ENCODE measurements at places on chromosomes 12 and 14.
A peak's percentile ranks its signal among the peaks of the same experiment; 100 is the strongest.

DNA sequence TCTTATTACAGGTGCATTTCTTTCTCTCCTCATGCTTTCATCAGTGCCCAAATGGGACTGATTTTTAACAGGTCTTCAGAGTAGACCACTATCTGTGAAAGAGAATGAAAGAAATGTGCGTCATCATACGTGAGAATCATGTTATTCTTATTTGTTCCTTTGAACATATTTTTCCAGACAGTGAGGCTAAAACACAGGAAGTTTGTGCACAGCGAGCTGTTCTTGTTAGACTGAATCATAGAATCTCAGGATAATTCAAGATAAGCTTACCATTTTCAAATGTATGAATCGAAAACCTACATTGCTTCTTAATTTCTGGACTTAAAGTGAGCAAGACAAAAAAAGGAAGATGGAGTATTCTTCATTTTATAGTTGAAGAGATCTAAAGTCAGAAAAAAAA is 383.1 kb downstream of the EGLN3 start:
- no peak for DNase-seq

DNA sequence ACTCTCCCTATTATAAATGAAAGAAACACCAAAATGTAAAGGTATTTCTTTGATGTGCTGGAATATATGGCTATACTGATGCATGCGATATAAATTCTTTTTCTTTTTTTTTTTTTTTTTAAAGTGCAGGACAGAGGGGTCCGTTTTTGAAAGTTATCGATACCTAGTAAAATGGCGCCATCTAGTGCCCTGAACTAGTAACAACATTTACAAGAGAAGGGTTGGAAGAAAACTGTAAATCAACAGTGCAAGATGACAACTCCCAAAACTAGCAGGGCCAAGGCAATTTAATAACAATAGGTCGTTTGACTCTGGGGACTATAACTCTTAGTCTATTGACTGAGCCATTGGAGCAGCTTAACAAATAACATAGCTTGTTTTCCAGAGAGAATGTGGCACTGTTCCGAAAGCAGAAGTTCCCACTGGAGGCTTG is 137.7 kb downstream of the SPTSSA start:
- DNase-seq: peak; percentile 20

GRCh38 chr12:45878630-45879255 is 111.6 kb downstream of the SCAF11 start:
- peak; percentile 9 for DNase-seq

DNA sequence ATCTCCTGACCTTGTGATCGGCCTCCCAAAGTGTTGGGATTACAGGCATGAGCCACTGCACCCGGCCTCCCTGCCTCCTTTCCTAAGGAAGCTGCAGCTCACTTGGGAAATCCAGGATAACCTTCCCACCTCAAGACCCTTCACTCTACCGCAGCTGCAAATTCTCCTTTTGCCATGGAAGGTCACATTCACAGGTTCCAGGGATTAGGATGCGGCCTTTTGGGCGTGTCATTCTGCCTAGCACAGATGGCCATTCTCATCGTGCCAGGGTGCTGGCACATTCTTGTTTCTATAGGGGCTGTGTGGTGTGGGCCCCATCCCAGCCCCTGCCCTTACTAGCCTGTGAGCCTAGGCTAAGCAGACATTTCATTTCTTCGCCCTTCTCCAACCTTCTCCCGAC is 219.9 kb downstream of the CHST11 start:
- no peak for DNase-seq

- no peak for DNase-seq
These were observed 42.2 kb upstream of the FOS start for GRCh38 chr14:75236467-75236866.

DNA sequence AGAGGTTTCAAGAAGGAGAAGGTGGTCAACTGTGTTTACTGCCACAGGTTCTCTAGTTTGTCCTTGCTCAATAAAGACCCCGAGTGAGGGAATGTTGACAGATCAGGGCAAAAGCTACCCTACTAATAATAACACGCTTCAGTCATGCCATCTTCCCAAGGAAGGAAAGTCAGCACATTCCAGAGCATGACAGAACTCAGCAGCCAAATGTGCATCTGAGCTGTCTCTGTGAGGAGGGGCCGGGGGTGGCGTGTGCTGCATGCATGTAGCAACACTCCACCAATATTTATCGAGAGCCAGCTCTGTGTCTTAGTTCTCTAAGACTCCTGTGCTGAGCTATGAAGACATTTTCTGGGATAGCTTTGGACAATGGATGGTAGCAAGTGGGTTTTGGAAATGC is 260.4 kb downstream of the DPF3 start:
- no peak for DNase-seq

DNA sequence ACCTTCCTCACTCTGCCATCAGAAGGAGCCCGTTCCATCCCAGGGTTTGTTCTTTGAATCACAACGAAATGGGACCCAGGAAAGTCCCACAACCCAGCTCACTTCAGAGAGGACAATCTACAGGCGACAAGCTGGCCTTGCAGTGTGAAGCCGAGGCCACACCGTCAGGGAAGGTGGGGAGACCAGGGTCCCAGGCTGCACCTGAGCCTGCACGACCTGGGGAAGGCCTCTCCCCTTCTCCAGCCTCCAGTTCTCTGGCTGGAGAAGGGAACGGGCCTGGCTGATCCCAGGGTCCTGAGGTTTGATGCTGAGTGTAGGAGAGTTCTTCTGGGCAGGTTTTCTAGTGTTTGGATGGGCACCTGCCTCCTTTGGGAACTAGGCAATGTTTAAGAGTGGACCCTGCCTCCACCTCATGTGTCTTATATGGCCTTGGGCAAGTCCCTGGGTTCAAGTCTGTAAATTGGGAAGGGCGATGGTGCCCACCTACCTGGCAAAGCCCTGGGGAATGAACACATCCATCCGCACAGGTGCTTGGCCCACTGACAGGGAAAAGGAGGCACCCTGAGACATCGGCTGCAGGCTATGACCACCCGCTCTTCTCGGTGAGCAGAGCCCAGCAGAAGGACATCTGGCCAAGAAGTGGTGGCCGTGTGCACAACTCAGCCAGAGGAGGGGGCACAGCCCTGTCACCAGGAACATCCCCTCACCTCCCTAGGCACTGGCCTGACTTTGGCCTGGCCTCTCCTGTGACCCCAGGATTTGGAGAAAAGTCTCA is 77.9 kb upstream of the BCL11B start:
- no peak for DNase-seq

DNA sequence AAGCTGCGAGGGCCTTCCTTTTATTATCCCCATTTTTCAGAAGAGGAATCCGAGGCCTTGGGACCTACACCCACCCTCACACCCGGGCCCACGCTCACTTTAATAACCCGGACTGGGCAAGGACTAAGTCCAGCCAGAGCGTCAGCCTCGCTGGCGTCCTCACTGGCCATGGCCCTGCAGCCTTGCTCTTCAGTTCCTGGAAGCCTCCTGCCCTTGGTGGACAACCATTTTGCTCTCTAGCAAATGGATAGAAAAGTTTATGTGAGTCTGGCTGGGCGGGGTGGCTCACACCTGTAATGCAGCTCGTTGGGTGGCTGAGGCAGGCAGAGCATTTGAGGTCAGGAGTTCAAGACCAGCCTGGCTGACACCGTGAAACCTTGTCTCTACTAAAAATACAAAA is 9.8 kb downstream of the RTL1 start:
- DNase-seq: no peak

DNA sequence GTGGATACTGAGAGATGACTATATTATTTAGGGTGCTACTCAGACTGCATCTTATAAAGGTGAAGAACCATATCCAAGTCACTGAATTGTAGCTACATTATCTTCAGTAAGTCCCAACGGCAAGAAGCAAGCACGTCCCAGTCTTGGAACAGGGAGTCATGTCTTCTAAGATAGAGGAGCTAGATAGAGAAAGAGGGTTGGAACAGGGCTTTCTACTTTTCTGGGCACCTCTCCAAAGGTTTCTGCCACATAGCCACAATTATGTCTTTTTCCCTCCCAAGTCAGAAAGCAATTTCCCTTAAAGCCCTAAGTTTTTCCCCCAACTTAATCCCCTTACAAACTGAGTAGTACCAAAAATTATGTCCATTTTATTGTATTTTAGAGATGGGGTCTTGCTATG is 22.4 kb downstream of the MAPK1IP1L start:
- no peak for DNase-seq

DNA sequence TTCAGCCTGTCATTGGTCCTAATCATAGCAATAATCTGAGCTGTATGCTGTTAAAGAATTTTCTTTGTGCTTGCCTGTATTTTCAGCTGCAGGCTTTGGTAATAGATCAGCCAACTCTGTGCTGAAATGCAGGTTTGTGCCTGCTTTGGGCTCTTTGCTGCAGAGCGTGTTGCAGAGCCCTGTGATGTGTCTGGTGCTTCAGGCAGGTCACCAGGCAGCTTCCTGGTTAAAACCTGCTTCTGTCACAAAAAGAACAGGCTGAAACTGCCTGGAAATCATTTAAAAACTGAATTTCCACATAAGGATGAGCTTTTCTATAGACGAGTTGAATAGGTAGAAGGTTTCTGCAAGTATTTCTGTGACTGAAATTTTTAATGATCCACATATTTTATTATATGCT is 3.1 kb downstream of the DIP2B start:
- DNase-seq: peak; percentile 60

DNA sequence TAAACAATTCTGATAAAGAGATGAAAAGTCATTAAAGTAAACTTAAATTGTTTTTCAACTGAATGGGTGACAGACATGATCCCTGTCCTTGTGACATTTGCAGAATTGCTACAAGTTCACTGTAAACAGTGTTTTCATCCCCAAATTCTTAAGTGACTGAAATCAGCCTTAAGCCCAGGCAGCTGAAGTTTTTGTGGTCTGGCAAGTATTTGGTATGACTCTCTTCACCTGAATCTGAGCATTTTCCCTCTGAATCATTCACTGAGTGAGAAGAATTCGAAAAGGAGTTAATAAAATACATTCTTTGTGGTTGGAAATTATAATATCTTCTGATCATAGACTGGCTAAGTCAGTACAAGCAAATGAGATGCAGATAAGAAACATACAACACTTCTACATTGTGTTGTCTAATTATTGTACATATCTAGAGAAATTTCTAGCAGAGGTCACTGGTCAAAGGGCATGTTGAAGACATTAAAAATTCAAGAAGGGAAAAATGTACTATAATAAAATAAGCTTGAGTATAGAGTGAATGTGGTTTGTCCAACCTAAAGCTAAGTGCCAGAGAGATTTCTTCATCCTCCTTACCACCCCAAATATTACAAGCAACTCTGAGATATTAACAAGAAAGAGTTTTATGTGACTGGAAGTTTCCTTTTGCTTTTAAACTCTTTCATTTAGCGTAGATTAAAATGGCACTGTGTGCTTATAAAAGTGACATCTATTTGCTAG is 177.8 kb upstream of the DIO2 start:
- no peak for DNase-seq

DNA sequence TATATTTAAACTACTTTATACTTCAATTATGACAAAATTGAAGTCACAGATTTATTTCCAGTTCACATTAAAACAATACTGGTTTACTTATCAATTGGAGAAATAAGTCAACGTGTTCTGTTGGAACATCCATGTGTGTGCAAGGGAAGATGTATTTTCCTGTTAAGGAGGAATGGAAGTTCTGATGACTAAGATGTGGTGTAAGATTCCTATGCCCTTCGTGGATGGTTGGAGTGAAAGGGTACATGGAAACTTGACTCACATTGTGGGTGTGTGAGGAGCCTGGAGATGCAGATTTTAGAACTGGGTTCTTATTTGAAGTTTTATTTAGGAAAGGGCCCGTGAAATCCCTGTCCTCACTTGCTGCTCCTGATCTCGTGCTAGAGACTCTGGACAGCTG is 95.3 kb downstream of the CATSPERB start:
- DNase-seq: no peak

GRCh38 chr12:42565633-42566032 is 23.9 kb downstream of the PRICKLE1 start:
- no peak for DNase-seq

DNA sequence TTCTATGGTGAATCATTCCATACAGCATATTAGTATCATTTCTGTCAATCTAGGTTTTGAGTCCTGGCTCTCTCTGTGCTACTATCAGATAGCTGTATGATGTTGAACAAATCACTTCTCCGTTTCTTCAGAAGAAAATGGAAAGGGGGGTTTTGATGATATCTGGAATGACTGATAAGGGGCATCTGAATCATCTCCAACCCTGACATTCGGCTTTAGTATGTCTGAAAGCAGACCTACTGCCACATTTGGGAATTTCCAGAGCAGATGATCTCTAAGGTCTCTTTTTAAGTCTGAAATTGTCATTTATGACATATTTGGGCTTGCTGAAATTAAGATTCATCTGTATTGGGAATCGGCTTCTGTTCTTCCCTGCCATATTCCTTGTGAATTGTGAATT is 10.1 kb downstream of the MLF2 start:
- no peak for DNase-seq

DNA sequence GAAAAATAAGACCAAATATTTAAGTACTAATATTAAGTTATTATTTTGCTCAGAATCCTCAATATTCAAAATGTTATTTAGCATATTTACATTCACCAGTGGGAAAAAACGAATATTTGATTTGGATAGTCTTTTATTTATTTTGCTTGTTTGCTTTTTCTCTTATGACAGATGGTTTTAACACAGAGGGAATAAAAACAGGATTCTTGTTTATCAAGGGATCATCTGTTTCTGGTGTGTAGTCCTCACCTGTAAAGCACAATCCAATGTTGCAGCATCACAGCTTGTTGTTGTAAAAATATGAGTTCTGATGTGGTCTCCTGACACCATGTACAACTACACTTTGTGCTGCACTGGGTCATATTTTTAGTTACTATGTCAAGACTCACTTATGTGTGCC is 103.9 kb downstream of the AVPR1A start:
- DNase-seq: no peak

DNA sequence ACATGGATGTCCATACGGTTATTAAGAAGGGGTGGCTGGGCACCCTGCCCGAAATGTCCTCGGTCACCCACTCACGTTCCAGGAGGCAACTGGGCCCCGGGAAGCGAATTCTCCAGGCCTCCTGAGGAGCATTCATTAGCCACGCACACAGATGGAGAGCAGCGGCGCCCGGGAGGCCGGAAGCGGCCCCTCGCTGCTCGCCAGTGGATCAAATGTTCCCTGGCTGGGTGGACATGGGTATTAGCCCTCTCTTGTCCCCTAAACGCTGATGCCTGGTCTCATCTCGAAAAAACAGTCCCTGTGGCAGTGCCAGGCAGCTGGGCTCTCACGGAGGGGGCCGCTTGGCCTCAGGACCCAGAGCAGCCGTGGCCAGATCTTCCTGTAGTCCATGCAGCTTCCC is 59.0 kb upstream of the DLK1 start:
- no peak for DNase-seq

- DNase-seq: no peak
These were observed 76.3 kb downstream of the HSD17B6 start for GRCh38 chr12:56839489-56839848.

- no peak for DNase-seq
These were observed 64.5 kb upstream of the STK38L start for GRCh38 chr12:27179400-27180214.

DNA sequence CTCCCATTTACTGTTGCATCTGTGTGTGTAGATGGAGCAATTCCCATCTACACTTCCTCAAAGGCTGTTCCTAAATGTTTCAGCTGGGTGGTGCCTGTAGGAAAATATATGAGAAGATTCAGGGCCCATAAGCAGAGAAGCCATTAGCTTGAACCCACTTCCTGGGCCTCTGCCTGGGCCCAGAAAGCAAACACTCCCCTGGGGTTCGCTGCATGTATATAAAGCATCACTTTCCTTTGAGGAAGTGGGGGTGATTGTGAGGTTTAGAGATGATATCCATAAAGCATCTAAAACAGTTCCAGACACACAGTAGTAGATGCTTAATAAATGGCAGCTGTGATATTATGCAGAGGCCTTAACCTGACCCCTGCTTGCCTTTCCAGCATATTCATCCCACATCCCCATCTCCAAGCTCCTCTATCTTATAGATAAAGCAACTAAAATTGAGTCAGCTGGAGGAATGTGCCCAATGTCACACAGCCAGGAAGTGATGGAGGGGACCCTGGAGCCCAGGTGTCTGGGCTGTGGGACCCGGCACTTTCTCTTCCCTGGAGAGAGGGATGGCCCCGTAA is 280.0 kb upstream of the CRY1 start:
- no peak for DNase-seq
